ENCODE measurements at places on chromosomes 2 and 18.

DNA sequence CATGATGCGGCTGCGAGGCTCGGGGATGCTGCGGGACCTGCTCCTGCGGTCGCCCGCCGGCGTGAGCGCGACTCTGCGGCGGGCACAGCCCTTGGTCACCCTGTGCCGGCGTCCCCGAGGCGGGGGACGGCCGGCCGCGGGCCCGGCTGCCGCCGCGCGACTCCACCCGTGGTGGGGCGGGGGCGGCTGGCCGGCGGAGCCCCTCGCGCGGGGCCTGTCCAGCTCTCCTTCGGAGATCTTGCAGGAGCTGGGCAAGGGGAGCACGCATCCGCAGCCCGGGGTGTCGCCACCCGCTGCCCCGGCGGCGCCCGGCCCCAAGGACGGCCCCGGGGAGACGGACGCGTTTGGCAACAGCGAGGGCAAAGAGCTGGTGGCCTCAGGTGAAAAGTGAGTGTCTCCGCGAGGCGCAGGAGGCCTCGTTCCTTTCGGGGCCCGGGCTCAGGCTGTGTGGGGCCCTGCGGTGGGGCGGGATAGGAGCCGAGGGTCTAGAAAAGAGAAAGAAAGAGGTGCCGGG, 520 bp downstream of the GLS start:
- no peak for DNase-seq

GRCh38 chr2:97745474-97746174, 32.2 kb downstream of the ZAP70 start:
- no peak for DNase-seq

- DNase-seq: no peak
These were observed 77.0 kb upstream of the UBXN4 start for GRCh38 chr2:135664623-135665068.

DNA sequence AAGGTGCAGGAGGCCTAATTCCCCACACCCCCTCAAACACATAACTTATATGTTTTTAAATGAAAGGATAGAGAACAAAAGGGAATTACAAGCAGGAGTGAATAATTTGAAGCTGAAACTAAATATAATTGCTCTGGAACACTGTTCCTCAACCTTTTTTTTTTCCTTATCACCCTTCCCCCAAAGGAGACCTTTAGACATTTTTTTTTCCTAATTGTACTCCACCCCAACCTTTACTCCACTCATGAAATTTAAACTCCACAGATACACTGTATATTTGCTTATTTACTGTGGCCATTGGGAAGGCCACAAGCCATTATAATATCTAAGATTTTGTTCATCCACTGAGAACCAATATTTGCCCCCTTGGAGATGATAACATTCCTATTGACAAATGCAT, 45.4 kb upstream of the PELI1 start:
- no peak for DNase-seq

GRCh38 chr2:61018318-61018755, 282 bp upstream of the PUS10 start:
- no peak for DNase-seq

DNA sequence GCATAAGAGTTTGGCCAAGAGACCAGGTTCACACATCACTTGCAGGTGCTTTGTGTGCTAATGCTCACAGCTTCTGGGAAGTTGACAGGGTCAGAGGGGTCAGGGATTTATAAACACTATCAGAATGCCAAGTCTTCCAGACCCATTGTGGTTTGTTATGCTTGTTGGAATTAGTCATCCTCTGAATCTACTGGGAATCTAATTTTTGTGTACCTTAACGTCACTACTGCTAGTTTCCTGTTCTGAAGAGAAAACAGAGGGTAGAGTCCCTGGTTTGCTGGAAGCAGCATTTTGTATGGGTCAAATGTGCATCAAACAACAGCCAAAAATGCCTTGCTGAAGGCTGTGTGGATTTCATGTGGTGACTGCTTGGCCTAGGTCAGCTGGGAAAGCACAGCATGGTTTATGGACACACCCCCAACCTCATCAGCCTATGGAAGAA, 33.3 kb downstream of the ANTXR1 start:
- DNase-seq: no peak

DNA sequence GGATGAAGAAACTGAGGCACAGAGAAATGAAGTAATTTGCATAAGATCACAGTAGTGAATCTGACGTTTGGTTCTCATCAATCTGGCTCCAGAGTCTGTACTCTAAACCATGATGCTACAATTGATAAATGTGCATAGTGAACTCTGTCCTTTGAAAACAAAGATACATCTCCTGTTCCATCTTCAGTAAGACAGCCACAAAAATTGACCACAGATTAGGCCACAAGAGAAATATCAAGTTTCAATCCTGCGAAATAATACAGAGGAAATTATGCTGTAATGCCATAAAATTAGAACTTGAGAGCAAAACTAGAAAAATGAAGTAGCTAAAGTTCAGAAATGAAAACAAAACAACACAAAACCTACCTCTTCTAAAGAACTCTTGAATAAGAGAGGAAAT, 28.4 kb downstream of the FAM98A start:
- DNase-seq: no peak

- peak; percentile 21 for DNase-seq
These were observed 35.5 kb upstream of the HAAO start for GRCh38 chr2:42827647-42828486.

GRCh38 chr2:19462256-19462645, 103.8 kb upstream of the OSR1 start:
- no peak for DNase-seq

DNA sequence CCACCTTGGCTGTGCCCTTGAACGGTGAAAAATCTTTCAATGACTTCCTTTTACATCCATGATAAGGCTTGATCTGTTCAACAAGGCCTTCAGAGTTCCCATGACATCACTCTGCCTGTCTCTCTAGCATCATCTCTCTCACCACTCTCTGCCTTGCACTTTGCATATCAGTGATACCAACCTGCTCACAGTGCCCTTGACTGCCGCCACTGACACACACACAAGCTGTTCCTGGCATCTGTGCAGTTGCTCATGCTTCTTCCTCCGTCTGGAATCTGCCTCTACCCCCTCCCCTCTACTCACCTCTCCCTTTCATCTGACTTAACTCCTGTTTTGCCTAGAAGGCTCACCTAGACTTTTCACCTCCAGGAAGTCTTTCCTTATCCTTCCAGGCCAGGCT, 79.1 kb upstream of the SEC11C start:
- DNase-seq: no peak

GRCh38 chr2:191860760-191861466, 14.0 kb upstream of the CAVIN2 start:
- no peak for DNase-seq

- DNase-seq: no peak
These were observed 2.5 kb upstream of the HS6ST1 start for GRCh38 chr2:128320906-128321771.

DNA sequence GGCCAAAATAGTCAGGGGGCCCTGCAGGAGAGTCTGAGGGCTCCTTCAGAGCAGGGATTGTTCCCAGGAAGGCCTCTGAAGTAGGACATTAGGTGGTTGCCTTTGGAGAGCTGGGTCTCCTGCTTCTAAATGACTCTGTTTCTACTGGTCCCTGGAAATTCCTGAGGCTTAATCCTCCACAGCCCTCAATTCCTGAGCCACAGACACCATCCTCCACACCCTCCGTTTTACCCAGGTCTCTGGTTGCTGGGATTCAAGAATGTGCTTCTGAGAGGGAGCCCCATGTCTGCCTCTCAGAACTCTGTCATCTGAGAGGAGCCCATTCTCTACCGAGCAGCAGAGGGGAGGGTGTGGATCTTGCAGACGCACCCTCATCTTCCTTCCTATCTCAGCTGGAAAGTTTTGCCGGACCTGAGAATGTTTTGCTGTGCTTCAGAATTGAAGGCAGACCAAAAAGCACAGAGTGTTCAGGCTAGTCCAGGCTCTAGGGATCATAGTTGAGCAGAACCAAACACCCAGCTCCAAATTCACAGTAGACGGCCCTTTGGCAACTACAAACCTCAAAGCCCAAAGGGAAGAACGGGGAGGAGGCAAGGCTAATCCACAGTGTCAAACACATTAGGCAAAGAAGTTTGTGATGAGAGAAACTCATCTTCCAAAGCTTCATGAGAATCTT, 8.1 kb downstream of the VIT start:
- no peak for DNase-seq

- no peak for DNase-seq
These were observed 51.9 kb downstream of the CACNB4 start for GRCh38 chr2:152046940-152047339.

GRCh38 chr2:98568161-98568956, 40.0 kb downstream of the COA5 start:
- no peak for DNase-seq

- no peak for DNase-seq
These were observed 47.7 kb downstream of the PRKCE start for GRCh38 chr2:45699032-45699658.

- DNase-seq: no peak
These were observed 259.0 kb upstream of the REG3G start for GRCh38 chr2:78766459-78766858.

GRCh38 chr2:98748292-98749065, 17.5 kb upstream of the MGAT4A start:
- DNase-seq: no peak

DNA sequence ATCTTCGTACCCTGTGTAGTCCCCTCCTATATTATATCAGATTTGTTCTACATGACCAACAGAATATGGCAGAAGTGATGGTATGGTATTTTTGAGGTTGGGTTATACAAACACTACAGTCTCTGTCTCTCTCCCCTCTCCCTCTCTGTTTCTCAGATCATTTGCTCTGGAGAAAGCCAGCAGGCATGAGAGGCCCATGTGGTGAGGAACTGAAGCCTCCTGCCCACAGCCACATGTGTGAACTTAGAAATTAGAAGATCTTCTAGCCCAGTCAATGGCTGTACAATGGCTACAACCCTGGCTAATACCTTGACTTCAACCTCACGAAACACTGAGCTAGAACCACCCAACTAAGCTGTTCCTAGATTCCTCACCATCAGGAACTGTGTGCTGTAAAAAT, 250.6 kb downstream of the SMAD2 start:
- DNase-seq: no peak

- DNase-seq: no peak
These were observed 405.3 kb downstream of the MBD2 start for GRCh38 chr18:53819174-53819573.

DNA sequence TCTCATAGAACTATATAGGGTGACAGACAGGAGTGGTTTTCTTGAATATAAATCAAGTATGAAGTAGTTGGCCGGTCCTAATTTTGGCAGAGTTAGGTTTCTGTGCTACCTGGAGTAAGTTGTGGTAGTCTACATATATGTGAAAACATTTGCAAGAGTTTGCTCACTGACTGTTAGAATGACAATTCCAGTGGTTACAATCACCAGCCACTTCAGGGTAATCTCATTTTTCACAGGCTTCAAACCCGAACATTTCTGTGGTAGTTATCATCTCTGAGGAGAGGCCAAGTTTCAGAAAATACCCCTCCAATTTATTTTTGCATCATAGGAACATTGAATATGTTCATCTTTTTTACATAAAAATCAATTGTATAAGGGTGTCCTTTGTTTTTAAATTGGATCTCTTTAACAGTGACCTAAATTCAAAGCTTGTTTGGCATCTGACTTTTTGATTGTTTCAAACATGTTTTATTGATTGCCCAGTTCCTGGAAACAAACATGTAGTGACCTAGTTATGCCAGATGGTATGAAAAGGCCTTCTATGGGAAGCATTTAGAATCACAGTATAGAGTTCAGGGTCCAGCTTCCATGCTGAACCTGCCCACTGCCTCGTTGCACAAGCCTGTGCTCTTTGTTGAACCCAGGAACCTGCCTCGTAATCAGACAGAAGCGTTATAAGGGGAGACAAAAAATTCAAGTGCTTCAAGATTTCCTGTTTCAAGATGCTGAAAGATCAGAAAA, 250.6 kb downstream of the LTBP1 start:
- no peak for DNase-seq

- DNase-seq: no peak
These were observed 80.9 kb upstream of the KYNU start for GRCh38 chr2:142796588-142796987.

- no peak for DNase-seq
These were observed 62.6 kb downstream of the ETAA1 start for GRCh38 chr2:67459761-67460160.

DNA sequence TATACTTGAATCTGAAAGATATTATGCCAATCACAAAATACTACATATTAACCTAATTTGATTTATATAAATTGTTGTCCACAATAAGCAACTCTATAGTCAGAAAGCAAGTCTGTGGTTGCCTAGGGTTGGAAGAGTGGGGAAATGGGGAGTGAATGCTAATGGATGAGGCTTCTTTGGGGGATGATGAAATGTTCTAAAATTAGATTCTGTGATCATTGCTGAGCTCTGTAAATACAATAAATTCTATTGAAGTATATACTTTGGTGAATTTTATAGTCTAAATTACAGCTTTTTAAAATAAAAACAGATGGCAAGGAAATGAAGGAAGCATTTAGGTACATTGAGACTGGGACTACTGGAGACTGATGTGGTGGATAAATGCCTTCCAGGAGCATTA, 275.5 kb downstream of the MBD2 start:
- no peak for DNase-seq

DNA sequence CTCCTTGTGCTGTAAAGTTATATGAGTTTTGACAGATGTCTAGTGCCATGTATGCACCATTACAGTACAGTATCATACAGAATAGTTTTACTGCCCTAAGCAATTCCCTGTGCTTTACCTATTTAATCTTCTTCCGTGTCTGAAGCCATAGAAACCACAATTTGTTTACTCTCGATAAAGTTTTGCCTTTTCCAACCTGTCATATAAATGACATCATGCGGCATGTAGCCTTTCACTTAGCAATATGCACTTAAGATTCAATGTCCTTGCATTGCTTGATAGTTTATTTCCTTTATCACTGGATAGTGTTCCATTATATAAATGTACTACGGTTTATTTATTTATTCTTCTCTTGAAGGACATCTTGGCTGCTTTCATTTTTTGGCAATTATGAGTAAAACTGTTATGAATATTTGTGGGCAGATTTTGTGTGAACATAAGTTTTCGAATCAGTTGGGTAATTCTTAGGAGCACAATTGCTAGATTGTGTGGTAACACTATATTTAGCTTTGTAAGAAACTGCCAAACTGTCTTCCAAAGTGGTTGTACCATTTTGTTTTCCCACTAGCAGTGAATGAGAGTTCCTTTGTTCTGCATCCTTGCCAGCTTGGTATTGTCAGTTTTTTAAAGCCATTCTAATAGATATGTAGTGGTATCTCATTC, 136.8 kb upstream of the MAP3K20 start:
- DNase-seq: no peak

DNA sequence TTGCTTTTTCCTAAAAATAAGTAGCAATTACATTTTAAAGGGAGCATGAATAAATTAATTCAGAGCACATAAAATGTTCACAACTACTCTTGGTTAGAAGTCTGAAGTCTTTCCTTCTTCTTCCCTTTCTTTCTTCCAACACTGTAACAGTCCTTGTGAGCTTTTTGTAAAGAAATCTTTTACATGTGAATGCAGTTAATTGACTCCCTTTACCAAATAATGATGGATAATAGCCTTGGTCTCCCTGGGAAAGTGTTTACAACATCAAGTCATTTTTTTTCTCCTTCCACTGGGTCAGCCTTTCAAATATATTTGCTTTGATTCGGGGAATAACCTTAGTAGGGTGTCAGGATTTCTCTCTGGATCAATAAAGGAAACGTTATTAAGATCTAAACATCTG, 39.1 kb downstream of the CALCRL start:
- DNase-seq: no peak
